ENCODE measurements at places on chromosomes 13 and 19.

GRCh38 chr19:12015015-12015752 is 20.3 kb downstream of the ZNF433 start:
- DNase-seq = no peak

DNA sequence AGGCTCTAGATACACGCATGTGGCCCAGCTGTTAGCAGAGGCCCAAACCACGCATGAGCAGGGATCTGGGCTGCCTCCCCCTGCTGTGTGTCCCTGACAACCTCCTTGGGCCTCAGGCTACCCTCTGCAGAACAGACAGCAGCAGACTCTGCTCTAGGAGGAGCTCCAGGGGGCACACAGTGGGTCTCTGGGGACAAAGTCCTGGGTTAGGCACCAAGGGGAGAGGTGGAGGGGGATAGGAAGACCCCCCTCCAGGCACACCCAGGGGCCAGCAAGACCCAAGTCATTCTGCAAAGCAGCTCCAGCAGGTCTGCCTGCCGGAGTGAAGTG is 8.0 kb downstream of the TINCR start:
- DNase-seq = no peak

GRCh38 chr13:26531742-26532141 is 25.7 kb upstream of the WASF3 start:
- no peak for DNase-seq

GRCh38 chr19:45767410-45767880 is 1.6 kb downstream of the SIX5 start:
- DNase-seq = no peak

All from activated naive CD8-positive, alpha-beta T cell treated with anti-CD3 and anti-CD28 coated beads, Interleukin-2, amount 50 U/mL, for 16 hours (primary cell).